ENCODE measurements at places on chromosomes 12 and 14.

DNA sequence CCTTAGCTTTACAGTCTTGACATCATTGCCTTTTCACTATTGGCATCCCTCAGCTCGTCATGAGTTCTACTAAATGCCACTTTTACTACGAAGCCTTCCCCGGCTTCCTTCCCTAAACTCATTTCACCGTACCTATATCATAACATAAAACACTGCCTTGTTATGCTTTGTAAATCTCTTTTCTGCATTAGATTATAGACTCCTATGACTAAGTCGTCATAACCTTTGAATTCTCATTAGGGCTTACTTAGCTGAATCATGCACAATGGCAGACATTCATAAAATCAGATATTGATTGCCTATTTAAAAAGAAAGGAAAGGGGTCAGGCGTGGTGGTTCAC is 21.0 kb downstream of the BTG1 start:
- no peaks in the 10 kb centered on the region for H3K27me3 ChIP-seq
- H3K4me3 ChIP-seq, result no peak overlapping the region
- no peak for DNase-seq
- H3K27ac ChIP-seq, result no peak overlapping the region
- H3K36me3 ChIP-seq, result peaks cover 2% of the 10 kb centered on the region

DNA sequence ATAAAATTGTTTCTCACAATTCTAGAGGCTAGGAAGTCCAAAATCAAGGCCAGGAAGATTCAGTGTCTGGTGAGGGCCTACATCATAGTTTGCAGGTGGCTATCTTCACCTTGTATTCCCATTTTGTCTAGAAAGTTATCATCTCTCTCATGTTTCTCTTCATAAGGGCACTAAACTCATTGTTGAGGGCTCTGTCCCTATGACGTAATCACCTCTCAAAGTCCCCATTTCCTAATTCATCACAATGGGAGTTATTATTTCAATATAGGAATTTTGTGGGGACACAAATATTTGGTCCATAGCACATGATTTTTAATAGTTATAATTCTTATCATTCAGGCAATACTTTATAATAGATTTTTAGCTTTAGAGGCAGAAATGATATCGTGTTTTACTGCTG is 1509.2 kb upstream of the SEL1L start:
- H3K27me3 ChIP-seq, result no peaks in the 10 kb centered on the region
- H3K4me1 ChIP-seq, result no peaks in the 10 kb centered on the region
- DNase-seq, result no peak
- H3K4me3 ChIP-seq, result no peak overlapping the region
- H3K27ac ChIP-seq, result no peak overlapping the region
- no peaks in the 10 kb centered on the region for H3K36me3 ChIP-seq

- peaks cover 28% of the 10 kb centered on the region for H3K4me1 ChIP-seq
- H3K36me3 ChIP-seq, result no peaks in the 10 kb centered on the region
- H3K4me3 ChIP-seq, result no peak overlapping the region
- H3K27ac ChIP-seq, result peak overlapping the region; percentile 2
- no peaks in the 10 kb centered on the region for H3K27me3 ChIP-seq
Observed at GRCh38 chr12:53388932-53389331, 9.0 kb downstream of the SP1 start.

DNA sequence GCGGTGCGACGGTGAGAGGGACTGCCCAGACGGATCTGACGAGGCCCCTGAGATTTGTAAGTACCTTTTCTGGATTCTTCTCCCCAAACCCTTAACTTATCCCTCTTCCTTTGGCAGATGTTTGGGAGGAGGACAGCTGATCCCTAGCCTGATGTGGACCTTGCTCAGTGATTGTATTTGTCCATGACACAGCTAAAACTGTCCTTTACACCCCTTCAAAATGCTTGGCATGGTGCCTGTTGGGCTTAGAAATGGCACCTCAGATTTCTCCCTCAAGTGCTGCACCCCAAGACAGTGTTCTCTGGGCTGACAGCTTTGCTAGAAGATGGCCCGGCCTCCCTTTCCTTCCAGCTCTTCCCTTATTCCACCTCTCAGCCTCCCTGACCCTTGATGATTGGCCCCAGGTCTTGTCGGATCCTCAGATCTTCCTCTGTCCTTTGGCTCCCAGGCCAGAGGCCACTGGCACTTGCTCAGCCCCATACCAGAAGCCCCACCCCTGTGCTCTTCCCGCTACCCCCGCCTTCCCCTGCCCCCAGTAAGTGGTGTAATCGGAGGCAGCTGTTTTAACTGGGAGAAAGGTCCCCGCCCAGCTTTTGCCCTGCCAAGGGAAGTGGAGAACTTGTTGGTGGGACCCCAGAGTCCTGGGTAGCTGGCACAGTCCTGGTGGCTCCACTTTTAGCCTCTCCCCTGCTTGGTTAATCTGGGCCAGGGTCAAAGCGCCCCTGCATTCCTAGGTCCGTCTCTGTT is 8.7 kb downstream of the LRP1-AS start:
- H3K27me3 ChIP-seq, result no peaks in the 10 kb centered on the region
- no peak overlapping the region for H3K4me3 ChIP-seq
- peaks cover 74% of the 10 kb centered on the region for H3K4me1 ChIP-seq
- H3K36me3 ChIP-seq, result peaks cover 24% of the 10 kb centered on the region
- peak overlapping the region; percentile 93 for H3K27ac ChIP-seq
- DNase-seq, result peak; percentile 72

- H3K4me3 ChIP-seq, result no peak overlapping the region
- no peaks in the 10 kb centered on the region for H3K27me3 ChIP-seq
- peaks cover 25% of the 10 kb centered on the region for H3K36me3 ChIP-seq
- no peak overlapping the region for H3K27ac ChIP-seq
Observed at GRCh38 chr12:132077322-132078100, 66.6 kb downstream of the DDX51 start.

DNA sequence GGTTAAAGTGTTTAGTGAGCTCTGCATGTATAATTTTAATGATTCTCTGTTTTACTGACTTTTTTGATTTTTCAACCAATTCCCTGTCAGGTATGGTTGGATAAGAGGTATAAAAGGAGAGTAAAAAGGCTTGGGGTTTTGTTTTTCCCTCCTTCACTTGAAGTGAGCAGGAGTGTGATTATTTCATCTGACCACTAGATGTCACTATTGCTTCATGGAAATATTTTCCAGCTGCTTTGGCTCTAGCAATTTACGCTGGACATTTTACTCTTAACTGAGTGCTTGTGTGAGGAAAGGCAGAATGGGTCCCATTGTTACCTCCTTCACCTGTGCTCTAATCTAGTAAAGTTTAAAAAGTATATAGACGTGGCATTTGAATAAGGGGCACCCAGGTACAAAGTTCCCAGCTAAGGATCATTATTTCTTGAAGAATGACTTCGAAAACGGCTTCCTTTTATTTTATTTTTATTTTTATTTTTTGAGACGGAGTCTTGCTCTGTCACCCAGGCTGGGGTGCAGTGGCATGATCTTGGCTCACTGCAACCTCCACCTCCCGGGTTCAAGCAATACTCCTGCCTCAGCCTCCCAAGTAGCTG is 66.5 kb downstream of the TBC1D30 start:
- H3K4me1 ChIP-seq, result no peaks in the 10 kb centered on the region
- no peak overlapping the region for H3K27ac ChIP-seq
- no peak for DNase-seq

DNA sequence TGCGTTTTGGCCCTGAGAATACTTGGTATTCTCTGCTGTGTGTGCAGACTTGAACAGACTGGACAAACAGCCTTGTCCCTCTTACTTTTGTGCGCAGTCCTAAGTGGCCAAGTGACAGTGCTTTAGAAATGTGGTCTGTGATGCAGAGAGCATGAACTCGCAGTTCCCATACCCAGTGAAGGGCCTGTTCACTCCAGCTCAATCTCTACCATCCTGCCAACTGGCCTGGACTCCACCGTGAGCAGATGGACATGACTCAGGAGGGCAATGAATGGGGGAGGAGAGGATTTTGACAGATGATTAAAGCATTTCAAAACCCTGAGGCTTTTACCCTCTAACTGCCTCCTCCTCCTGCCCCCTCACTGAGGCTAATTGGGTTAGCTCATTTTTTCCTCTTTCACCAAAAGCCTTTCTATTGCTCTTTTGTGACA is 62.5 kb upstream of the PYGL start:
- no peaks in the 10 kb centered on the region for H3K27me3 ChIP-seq
- no peak overlapping the region for H3K4me3 ChIP-seq
- no peak overlapping the region for H3K27ac ChIP-seq

DNA sequence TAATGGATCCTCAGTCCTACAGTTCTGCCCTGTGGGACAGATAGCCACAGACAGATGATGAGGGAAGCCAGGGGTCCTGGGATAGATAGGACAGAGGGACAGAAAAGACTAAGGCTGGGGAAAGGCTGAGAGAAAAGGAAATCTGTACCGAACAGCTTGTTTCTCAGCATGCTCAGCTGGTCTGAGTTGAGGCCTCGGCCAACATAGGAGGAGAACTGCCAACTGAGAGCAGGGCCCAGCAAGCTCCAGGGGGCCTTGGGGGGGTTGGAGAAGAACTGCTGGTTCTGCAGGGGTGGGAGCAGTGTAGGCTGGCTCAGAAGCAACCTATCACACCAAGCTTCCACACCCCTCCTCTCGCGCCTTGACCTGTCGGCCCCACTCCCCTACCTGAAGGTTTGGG is 10.1 kb downstream of the IL23A start:
- H3K36me3 ChIP-seq, result peaks cover 77% of the 10 kb centered on the region
- no peak for DNase-seq
- H3K4me3 ChIP-seq, result no peak overlapping the region
- no peak overlapping the region for H3K27ac ChIP-seq
- H3K4me1 ChIP-seq, result no peaks in the 10 kb centered on the region

- DNase-seq, result no peak
- H3K27ac ChIP-seq, result no peak overlapping the region
- no peaks in the 10 kb centered on the region for H3K27me3 ChIP-seq
- peaks cover 3% of the 10 kb centered on the region for H3K4me1 ChIP-seq
Observed at GRCh38 chr12:15819644-15820437, 30.7 kb upstream of the EPS8 start.

- H3K36me3 ChIP-seq, result no peaks in the 10 kb centered on the region
- no peaks in the 10 kb centered on the region for H3K27me3 ChIP-seq
- DNase-seq, result no peak
Observed at GRCh38 chr14:73428353-73428824, 30.0 kb downstream of the NUMB start.

GRCh38 chr12:104737791-104738301 is 220.2 kb downstream of the SLC41A2 start:
- no peak overlapping the region for H3K27ac ChIP-seq
- no peaks in the 10 kb centered on the region for H3K36me3 ChIP-seq
- no peaks in the 10 kb centered on the region for H3K4me1 ChIP-seq
- H3K27me3 ChIP-seq, result no peaks in the 10 kb centered on the region

GRCh38 chr12:103986829-103987228 is 21.2 kb downstream of the TDG start:
- H3K27ac ChIP-seq, result no peak overlapping the region
- no peak for DNase-seq
- H3K4me1 ChIP-seq, result no peaks in the 10 kb centered on the region
- H3K4me3 ChIP-seq, result no peak overlapping the region
- H3K27me3 ChIP-seq, result no peaks in the 10 kb centered on the region
- peaks cover 55% of the 10 kb centered on the region for H3K36me3 ChIP-seq

DNA sequence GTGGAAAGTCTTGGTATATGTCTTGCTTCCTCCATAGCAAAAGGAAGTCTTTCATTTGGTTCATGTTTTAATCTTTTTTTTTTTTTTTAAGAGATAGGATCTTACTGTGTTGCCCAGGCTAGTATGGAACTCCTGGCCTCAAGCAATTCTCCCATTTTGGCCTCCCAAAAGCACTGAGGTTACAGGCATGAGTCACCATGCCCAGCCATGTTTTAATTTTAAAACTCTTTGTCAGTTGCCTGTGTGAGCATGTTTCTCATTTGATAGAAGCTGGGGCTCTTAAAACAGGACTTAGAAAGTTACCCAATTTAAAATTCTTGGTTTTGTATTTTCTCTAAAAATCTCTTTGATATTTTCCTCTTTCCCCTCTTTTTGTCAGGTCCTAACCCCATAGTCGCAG is 45.0 kb upstream of the REP15 start:
- H3K4me1 ChIP-seq, result peaks cover 4% of the 10 kb centered on the region
- no peak overlapping the region for H3K27ac ChIP-seq
- H3K4me3 ChIP-seq, result no peak overlapping the region
- H3K36me3 ChIP-seq, result no peaks in the 10 kb centered on the region
- DNase-seq, result no peak

DNA sequence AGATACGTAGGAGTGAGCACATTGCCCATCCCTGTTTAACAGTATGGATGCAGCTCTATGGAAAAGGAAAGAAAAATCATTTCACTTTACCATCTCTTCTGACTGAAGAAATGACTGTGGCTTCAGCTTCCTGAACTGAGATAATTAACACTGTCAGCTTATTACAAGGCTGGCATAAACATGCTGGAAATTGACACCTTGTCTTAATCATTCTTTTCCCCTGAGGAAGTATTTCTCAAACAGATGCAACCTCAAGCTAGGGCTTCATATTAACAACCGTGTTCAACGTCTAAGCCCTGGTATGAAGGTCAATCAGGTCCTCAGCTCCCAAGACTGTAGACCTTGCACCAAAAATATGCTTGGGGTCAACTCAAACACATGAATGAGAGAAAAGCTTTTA is 25.0 kb downstream of the RERG start:
- no peaks in the 10 kb centered on the region for H3K27me3 ChIP-seq
- H3K4me1 ChIP-seq, result no peaks in the 10 kb centered on the region
- H3K36me3 ChIP-seq, result no peaks in the 10 kb centered on the region
- H3K27ac ChIP-seq, result no peak overlapping the region
- no peak for DNase-seq

DNA sequence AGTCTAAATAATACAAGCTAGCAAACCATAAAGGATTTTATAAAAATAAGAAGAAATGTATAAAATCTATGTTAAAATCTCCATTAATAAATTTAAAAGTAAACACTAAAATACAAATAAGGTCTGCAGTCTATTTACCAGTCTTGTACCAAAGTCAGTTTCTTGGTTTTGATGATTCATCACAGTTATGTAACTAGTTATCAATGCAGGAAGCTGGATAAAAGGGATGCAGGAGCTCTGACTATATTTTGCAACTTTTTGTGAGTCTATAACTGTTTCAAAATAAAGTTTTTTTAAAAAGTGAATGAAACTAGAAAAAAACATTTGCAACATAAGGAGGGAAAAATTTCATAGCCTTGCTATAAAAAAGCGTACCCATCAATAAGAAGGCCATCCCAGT is 151.5 kb downstream of the DERA start:
- DNase-seq, result no peak
- H3K27me3 ChIP-seq, result no peaks in the 10 kb centered on the region
- H3K36me3 ChIP-seq, result no peaks in the 10 kb centered on the region
- no peak overlapping the region for H3K27ac ChIP-seq
- no peak overlapping the region for H3K4me3 ChIP-seq

DNA sequence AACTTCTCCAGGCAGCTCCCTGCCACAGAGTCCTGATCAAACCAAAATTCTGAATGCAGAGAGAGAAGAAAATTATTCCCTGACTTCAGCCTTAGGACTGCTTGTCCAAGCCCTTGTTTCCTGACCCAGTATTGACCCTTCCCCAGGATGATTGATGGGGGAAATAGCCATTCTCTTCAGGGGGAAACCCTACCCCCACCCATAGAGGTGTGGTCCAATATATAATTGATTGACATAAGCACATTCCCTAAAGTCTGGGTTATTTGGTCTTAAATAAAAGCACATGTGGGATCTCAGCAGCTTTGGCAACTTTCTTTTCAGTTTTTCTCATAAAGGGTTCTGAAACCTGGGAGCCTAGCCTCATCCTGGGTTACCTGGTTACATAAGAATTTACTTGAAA is 201.2 kb upstream of the DDHD1 start:
- H3K4me3 ChIP-seq, result no peak overlapping the region
- no peaks in the 10 kb centered on the region for H3K4me1 ChIP-seq
- H3K36me3 ChIP-seq, result no peaks in the 10 kb centered on the region
- no peak for DNase-seq
- no peak overlapping the region for H3K27ac ChIP-seq

All from liver (tissue), 10 donors.